ENCODE measurements at places on chromosomes 5 and 9. TPM values are rescaled to one million over a fixed set of nuclear protein-coding genes. Genes with fewer than 3 reads are reported as not detected.

DNA sequence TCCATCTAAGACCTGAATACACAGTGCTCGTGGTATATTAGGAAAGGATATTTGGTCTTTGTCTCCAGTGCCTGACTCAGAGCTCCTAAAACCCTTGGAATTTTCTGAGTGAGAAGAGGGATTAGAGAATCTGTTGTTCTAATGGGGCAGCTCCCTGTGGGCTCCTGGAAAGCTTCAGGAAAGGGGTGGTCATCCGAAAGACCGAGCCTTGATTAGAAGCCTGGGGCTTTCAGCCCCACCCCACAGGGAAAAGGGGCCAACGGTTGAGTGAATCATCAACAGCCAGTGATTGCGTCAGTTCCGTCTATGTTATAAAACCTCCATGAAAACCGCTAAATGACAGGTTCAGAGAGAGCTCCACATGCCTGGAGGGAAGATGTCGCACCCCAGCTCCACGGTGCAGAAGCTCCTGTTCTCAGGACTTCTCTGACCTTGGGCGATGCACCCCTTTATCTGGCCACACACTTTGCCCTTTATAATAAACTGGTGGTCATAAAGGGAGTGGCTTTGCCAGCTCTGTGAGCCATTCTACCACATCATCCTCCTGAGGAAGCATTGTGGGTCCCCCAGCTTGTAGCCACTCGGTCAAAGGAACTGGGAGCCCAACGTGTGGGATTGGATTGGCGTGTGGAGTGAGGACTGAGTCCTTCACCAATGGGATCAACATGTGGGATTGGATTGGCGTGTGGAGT is 71.0 kb upstream of the ICE1 start:
- no peaks in the 10 kb centered on the region for H3K4me1 ChIP-seq
- no peak overlapping the region for H3K4me3 ChIP-seq
- no peak overlapping the region for H3K27ac ChIP-seq

DNA sequence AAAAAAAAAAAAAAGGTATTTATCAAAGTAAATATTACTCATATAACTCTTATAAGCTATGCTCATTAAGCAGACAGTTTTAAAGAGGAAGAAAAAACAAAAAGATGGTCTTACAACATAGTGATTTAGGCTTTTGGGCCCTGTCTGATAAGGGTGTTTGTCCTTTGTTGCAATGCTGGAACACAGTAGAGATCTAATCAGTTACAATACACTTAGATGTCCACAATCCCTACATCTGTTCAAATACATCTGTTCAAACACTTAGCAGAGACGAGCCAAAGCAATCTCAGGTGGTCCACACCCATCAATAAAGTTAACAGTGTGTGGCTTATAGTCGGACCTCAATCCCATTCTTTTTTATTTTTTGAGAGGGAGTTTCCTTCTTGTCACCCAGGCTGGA is 11.0 kb downstream of the PRXL2C start:
- DNase-seq: no peak
- peaks cover 10% of the 10 kb centered on the region for H3K36me3 ChIP-seq
- H3K27ac ChIP-seq: no peak overlapping the region
- no peak overlapping the region for H3K4me3 ChIP-seq
- no peaks in the 10 kb centered on the region for H3K27me3 ChIP-seq
- peaks cover 7% of the 10 kb centered on the region for H3K4me1 ChIP-seq

DNA sequence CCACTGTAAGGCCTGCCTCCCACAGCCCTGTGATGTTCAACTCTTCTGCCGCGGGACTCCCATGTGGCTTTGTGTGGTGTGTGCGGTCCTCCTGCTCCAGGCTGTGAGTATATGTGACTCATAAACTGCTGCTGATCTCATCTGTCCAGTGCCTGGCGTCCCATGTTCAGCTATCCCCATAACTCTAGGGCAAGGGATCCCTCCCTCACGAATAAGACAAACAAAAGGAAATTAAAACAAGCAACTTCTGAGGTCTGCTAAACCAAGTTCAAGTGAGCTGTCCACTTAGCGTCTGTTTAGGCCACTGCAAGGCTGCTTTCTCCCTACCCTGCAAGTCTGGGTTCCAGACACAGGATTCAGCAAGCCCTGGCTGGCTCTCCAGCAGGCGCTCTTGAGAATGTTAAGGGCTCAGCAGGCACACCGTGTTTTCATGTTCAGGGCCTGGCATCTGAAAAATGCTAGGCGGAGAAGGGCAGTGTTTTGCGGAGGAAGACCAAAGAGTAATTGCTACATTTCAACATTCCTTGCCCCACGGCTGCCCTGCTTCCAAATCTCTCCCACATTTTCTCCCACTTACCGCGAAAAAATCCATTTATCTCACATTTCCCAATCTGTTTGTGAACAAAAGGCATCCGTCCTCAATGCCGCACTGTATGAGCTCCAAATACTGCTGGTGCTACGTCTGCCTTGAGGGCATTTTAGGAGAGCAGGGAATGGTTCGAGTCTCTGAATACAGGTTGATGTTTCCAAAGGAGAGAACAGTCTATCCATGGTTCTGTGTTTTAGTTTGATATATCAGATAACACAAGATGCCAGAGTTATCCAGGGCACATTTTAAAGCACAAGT is 280.2 kb downstream of the SEMA5A start:
- DNase-seq: no peak
- no peak overlapping the region for H3K4me3 ChIP-seq
- H3K27ac ChIP-seq: no peak overlapping the region
- H3K27me3 ChIP-seq: no peaks in the 10 kb centered on the region
- H3K4me1 ChIP-seq: no peaks in the 10 kb centered on the region

DNA sequence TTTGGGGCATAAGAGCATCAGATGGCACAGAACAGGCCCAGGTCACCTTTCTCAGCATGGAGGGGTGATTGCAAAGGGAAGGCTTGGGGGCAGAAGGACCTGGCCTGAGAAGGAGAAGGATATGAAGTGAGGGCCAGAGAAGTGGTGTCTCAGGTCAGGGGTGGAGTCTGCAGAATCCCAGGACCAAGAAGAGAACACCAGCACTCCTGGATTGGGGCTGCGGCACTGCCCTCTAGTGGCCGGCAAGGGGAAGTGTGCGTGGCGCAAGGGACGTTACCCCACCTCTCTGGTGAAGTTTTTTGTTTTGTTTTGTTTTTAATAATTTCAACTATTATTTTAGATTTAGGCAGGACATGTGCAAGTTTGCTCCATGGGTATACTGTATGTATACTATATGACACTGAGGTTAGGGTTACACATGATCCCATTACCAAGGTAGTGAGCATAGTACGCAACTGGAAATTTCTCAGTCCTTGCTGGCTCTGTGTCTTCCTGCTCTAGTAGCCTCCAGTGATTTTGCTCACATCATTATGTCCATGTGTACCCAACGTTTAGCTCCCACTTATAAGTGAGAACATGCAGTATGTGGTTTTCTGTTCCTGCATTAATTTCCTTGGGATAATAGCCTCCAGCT is 1548.6 kb downstream of the EFNA5 start:
- no peak for DNase-seq
- no peaks in the 10 kb centered on the region for H3K36me3 ChIP-seq

DNA sequence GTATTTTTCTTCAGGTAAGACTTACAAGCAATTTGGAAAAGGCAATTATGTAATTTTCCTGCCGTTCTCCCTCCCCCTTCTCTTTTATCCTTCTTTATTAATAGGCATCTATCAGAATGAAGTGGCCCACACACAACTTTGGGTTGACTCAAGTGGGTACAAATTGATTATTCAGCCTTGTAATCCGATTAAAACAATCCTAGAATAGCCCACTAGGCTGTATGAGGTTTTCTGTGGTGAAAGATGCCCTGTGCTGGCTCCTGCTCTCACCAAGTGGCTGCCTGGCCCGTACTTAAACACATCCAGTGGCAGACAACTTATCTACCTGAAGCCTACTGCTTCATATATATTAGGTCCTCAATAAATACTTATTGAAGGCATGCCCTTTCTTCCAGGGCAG is 177.3 kb upstream of the C9orf72 start:
- H3K4me1 ChIP-seq: no peaks in the 10 kb centered on the region
- DNase-seq: peak; percentile 21
- no peak overlapping the region for H3K4me3 ChIP-seq
- no peaks in the 10 kb centered on the region for H3K27me3 ChIP-seq

The WNK2 gene
- total RNA-seq: 89.9 TPM

The OLFM1 gene
- total RNA-seq: 37.3 TPM
